ENCODE measurements at places on chromosomes 3 and 15.

DNA sequence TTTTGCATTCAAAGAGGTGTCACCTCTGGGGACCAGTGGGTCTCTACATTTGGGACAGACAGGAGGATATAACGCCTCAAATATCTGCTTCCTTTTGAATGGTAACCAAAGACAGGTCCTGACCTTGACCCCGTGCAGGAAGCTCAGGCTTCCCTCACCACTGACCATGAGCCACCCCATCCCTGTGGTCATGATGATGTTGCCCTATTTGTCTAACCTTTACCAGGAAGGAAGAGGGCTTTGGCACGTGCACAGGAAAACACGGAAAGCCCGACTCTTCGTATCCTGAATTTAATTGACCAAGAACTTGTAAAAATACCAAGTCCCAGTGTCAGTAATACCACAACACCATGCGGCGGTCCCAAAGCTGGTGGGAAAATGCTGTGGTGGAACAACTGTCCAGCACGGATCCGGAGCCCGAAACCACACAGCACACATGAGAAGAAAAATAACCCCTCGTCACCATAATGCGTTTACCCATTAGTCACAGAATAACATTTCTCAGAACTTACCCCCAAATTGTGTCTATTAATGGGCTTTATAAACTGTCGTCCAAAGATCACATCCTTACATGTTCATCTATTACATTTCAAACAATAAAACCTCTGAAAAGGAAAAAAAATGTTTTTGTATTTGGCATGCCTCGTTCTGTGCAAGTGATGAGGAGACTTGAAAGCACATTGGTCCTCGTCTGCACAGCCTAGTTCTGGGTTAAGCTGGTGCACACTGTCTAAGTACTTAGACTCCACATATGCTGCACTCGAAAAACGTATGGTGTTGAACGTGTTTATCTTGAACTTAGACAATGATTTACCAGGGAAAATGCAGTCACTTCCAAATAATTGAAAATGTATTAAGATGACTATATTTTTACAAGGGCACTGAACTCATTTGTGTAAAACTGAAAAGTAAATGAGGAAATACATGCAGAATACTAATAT is 118.9 kb upstream of the IGF1R start:
- DNase-seq = no peak

DNA sequence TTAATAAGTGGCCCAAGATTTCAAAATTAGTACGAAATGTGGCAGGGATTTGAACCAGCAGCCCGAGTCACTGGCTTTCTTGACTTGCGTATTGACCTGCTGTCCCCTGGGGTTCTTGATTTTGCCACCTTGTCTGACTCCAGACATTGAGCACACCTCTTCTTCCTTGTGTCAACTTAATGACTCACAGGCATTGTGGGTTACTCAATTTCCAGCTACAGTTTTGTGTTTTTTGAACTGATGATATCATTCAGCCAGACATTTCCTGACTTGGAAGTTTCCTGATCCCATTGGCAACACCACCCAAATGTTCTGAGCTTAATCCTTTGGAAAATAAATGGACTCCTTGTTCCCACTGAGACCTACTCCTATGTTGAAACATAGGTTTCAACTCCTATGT is 64.2 kb downstream of the MOBP start:
- DNase-seq = no peak

DNA sequence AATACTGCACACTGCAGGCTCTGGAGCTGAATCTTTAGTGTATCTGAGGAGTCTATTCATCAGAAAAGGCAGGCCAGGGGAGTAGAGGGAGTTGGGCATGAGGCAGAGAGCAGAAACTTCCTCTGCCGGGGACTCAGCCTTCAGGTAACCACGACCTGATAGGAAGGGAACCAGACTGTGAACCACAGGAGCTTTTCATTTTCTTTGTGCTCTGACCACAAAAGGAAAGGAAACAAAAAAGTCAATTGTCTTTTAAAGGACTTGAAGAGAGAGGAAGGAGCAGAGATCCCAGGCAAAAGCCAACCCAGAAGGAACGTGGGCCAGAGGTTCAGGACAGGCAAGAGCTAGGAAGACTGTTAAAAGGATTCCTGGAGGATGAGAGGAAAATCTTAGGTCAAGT is 573.3 kb downstream of the EPHB1 start:
- DNase-seq = no peak

DNA sequence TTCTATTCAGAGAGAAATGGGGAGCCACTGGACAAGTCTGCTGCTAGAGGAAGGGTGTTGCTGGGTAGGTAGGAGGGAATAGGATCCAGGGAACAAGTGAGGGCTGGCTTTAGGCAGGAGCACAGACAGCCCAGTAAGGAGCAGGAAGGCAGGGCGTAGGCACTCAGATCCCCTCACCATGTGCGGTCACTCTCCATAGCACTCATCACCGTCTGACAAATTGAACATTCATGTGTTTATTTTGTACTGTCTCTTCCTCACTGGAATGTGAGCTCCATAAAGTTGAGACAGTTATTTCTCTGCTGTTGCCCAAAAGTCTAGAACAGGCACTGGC is 24.2 kb upstream of the LRRC34 start:
- DNase-seq = no peak

- no peak for DNase-seq
Observed at GRCh38 chr15:67196222-67196621, 58.2 kb downstream of the AAGAB start.

GRCh38 chr15:38440353-38441129 is 13.4 kb upstream of the FAM98B start:
- no peak for DNase-seq

DNA sequence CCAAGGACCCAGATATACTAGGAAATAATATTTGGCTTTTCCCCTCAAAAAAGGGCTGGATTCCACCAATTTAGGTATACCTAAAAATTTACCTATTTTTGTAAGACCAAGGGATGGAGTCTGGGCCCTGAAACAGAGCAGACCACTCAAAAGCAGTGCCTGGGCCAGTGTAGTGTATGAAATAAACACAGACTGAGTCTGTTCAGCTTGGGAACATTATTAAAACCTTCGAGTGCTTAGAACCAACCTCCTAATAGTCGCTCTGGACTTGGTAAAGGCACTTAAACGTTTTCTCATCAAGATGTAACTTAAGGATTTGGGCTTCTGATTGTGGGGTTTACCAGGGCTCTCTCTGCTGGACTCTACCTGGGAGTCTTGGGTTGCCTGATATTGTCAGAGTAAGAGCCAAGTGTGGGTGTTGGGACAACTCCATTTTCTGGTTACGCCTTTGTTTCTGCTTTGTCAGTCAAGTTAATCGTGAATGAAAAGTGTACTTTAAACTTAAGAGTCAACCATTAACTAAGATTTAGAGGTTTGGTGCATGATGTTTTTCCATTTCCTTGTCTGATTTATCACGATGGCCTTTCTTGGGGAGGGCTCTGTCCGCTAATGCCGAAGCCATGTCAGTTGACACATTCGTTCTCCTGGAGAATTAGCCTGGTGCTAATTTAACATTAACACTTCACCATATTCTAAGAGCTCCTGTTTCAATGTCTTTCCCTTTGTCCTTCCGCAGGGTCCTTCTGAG is 221.0 kb upstream of the TPM1 start:
- no peak for DNase-seq

DNA sequence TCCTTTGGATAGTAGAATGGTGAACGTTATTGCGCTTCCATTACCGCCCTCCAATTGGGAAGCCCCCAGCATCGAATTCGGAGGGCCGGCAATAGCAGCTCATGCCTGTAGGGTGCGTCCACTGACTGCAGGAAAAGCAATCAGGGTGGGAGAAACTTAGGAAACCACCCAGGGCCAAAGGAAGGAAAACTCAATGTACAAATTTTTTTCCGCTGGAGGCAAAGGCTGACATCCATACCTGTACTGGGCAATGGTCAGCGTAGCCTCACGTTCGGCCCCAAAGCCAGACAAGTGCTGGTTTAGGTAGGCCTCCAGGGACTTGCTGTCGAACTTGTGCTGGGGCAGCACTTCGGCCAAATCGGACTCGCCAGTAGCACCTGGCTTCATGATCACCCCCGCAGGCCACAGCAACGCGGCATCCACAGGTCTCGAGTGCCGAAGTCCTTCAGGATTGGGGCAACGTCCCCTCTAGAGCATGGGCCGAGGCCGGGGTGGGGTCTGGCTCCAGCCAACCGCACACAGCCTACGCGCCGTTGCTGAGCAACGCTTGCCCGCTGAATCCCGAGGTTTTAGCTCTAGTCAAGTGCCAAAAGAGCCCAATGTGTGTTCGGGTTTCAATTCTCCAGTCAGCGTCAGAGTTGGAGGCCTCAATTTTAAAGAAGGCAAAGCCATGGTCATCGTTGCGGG is at the start of gene ACAD11:
Gene ACAD11, minus strand, starts transcription at position 445 of the 687 bp plus-strand sequence. Its CDS starts 58 bp downstream, at position 387.
- DNase-seq = peak; percentile 43

- DNase-seq = no peak
Observed at GRCh38 chr3:123632161-123632655, 47.4 kb upstream of the HACD2 start.

DNA sequence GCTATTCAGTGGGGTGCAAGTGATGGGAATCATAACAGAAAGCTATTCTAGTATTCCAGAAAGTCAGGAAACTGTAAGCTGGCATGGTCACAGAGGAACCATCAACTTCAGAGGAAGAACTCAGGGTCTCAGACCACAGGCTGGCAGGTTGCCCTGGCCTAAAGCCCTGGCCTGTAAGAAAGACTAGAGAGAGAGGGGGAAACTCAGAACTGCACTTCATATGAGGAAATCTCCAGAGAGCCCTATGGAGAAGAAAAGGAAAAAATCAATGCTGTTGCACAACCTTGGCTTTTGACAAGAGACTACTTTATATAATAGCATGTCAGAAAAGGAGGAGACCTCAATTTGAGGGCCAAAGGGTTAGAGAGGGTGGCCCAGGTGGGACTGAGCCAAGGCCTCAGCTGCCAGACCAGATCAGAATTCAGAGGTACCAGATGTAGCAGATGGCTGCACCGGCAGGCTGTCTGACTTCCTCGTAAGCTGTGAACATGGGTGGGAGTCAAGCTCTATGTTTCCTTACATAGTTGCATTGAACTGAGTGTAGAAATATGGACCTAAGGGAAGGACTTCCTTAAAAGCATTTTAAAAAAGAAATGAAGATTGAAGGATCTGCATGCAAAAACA is 333.8 kb downstream of the PDCD6IP start:
- no peak for DNase-seq

GRCh38 chr3:155948476-155948875 is 78.0 kb downstream of the GMPS start:
- DNase-seq = no peak

DNA sequence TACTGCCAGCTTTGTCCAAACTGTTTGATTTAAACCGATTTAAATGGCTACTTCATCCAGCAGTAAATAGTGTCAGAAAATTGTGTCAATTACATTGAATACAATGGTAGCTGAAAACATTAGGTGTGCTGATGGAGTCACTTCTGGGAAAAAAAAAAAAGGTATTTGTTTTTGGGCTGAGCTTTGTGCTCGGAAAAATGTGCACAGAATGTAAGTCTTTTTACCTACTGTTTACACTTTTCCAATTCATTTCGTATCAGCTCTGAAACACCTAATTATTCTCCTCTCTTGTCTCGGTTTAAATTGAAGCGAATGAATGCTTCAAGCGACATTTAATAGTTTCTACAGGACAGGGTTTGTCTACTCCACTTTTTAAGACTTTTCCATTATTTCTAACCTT is 1078.4 kb downstream of the ROBO1 start:
- no peak for DNase-seq

DNA sequence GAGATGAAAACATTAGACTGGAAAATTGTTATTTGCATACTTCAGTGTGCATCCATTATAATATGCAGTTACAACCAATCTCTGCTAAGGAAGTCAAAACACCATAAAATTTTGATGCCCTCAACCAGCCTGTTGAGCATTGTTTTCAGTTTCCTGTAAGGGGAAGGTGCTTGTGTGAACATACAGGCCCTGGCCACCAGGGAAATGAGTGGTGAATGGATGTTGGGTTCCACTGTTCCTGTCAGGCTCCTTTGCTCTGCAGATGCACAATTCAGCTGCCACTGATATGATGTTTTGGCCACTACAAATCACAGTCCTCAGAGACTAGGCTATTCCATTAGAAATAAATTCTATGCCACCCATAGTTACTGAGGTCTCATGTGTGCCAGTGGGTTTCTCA is 184.6 kb downstream of the SYNPR start:
- DNase-seq = no peak

- DNase-seq = no peak
Observed at GRCh38 chr3:154976072-154976983, 103.8 kb upstream of the MME start.

DNA sequence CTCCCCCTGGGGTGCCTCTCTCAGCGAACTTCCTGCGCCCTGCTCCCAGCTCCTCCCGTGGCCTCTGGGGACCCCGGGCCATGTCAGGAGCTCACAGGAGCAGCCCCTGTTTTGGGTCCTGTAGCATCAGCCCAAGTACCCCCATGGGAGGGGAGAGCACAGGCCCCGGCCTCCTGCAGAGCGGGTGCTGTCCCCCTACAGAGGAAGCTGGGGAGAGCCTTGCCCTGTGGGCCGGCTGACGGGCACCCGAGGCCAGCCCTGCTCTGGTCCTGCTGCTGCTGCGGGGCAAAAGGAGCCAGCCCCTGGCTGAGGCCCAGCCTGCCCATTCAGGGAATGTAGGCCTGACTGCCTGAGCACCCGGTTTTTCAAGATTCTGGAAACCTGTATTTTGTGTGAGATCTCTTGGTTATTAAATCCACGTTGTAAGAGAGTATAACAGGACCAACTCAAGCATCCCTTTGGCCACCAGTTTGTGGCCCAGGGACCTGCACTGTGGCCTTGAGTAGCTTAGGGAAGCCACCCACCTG is 12.4 kb downstream of the PLXNA1 start:
- no peak for DNase-seq

DNA sequence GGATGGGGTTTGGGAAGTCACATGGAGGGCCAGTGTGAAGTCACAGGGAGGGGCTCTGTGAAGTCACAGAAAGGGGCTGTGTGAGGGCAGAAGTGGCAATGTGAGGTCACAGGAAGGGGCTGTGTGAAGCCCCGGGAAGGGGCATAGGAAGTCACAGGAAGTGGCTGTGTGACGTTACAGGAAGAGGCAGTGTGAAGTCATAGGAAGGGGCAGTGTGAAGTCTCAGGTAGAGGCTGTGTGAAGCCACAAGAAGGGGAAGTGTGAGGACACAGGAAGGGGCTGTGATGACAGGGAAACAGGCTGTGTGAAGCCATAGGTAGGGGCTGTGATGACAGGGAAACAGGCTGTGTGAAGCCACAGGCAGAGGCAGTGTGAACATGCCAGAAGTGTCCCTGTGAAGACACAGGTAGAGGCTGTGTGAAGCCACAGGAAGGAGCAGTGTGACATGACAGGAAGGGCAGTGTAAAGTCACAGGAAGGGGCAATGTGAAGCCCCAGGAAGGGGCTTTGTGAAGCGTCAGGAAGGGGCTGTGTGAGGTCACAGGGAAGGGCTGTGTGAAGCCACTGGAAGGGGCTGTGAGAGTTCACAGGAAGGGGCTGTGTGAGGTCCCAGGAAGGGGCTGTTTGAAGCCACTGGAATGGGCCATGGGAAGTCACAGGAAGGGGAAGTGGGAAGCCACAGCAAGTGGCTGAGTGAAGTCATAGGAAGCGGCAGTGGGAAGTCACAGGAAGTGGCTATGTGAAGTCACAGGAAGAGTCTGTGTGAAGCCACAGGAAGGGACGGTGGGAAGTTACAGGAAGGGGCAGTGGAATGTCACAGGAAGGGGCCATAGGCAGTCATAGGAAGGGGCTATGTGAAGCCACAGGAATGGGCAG is 37.1 kb downstream of the GASK1A start:
- no peak for DNase-seq

Data from stimulated activated naive B cell treated with anti-CD40 and anti-IgM and Interleukin-4, amounts not matched to agents 10 μg/mL and 1 μg/mL and 100 μg/mL, for 72 hours (primary cell).